ENCODE measurements at places on chromosomes 7 and 10.

DNA sequence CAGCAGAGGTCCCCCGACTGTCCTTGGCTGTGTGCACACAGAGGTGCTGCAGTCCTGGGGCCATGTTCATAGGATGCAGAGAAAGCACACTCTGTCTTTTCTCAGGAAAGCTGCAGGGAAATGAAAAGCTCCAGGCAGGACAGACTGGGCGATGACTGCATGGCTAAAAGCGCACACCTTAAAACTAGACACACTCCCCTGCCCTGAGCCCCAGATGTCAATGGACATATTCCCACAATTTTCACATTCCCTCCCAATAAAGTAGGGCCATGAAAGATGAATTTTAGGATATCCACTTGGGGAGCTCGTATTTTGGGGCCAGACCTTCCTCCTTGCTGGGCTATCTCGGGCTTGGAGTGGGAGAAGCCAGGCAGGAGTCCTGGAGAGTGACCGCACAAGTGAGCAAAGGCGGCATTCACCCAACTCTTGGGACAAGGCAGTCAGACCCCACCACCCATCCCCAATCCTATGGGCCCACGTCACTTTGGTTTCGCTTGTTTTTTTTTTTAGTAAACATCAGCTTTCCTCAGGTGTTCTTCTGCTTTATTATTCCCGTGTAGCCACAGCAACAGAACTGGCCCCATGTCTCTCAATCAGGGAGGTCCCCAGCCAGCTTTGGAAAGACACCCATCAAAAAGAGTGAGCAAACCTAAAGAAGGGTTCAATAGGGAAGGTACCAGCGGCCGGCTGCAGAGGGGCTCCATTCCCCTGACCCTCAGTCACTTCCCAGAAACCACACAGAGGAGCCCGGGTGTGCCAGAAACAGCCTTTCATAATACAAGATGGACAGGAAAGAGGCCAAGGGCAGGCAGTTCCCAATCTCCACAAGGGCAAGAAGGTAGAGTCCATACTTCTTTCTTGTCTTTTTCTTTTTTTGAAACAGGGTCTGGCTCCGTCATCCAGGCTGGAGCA, 12.7 kb downstream of the GPRIN2 start:
- no peak for DNase-seq

DNA sequence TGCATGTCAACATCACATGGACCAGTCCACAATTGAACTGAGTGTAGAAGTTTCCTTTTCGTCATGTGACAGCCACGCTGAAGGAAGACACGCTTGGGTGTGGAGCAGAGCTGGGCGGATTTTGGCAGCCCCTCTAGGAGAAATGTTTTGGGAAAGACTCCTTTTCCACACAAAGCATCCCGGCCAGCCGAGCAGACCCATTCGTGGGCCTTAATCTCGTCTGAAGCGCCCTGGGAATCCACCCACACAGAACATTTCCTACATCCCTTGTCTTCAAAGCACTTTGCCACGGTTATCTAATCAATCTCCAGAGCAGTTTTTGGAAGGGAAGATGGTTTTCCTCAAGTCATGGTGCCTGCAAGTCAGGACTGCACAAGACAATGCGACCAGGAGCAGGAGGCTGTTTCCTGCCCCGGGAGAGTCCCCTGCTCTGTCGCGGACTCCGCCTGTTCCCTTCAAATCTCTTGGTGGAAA, 8.4 kb upstream of the IFT22 start:
- DNase-seq = no peak

DNA sequence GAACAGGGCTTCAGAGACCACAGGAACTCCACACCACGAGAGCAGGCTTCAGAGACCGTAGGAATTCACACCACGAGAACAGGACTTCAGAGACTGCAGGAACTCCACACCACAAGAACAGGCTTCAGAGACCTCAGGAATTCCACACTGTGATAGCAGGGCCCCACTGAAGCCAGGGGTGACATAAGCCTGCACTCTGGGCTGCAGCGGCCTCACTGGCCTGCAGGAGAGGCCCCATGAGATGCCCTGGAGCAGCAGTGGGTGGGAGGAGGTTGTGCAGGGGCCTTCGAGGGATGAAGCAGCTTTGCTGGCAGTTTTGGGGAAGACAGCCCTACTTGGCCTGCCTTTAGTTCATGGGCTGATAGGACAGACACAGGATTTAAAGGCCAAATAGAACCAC, 614.7 kb downstream of the PTPRN2 start:
- DNase-seq = no peak

- no peak for DNase-seq
Measured at GRCh38 chr10:48577158-48577557, 27.7 kb downstream of the ARHGAP22 start.

GRCh38 chr10:73744664-73744975, 448 bp downstream of the SEC24C start:
- DNase-seq = no peak

DNA sequence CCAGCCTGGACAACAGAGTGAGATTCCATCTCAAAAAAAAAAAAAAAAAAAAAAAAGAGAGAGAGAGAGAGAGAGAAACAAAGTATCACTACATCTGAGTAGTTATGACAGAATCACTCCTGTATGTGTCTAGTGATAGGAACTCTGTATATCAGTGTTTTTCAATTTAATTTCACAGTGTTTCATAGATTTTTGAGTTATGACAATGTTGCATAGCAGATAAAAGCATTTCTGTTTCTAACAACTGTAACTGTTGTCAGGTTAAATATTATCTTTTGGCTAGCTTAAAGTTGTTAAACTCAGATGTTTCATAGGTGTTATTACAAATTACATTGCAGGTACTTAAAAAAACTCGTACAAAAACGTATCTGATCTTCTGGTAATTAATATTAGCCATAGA, 60.3 kb downstream of the PLXDC2 start:
- no peak for DNase-seq

DNA sequence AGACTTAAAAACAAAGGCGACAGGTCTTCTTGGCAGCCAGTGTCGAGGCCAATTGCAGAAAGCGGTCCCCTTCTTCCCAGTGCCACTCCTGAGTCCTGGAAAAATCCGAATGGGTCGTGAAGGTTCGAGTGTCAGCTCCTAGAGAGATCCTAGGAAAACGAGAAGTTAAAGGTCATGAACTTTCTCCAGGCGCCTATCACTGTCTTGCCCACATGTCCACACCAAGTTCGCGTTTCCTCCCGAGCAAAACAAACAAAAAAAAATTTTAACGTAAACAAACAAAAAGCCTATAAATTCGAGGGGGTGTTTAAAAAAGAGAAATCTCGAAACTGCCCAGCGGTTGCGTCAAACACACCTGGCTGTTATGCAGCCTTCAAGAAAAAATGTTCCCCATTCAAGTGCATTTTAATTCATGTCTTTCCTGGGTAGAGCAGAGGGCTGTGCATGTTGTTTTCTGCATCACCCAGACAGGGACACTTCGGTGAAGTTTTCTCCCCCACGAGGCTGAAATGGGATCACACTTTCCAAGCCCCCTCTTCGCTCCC, 1.5 kb downstream of the ARHGAP21 start:
- DNase-seq = no peak

DNA sequence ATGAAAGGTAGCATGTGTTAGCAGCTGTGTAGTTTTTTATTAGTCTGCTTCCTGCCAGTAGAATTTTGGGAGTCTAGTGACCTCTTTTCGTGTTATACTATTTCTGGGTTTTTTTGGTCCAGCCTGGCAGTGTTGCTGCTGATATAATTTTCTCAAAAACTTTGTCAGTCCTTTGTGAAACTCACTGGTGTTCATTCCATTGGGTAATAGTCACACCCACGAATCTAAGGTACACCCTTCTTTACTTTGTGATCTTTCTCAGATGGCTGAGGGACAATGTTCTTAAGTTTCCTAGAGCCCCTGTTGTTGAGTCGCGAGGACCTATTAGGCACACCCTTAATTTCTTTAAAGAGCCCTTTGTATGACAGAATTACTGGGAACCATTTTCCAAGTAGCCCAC, 52.3 kb downstream of the TPST1 start:
- no peak for DNase-seq

DNA sequence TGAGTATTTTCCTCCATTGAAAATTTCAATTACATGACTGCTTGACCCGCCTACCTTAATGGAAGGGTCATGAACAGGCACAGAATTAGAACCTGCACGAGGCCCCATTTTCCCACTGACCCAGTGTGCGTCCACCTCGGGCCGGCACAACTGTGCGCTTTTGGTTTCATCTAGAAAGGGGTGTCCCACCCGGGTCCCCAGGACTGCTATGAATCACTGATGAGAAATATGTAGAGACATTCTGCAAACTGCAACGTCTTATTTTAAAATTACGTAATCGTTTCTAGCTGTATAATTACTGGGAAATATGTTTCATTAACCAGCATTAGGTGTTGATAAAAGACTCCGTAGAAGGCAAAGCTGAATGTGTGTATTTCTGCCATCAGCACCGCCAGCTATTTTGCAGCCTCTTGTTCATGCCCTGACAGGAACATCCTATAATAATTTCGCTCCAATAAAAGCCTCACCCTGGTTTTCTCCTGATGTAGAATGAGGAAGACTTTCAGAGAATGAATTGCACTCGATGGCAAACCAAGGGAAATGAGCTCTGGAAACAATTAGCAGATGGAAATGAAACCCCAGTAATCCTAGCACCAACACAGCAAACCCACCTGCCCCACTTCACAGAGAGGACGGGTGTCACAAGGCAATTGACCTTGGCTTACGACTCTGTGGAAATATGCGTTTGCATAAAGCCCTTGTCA, 562.1 kb downstream of the DNAJB6 start:
- no peak for DNase-seq

GRCh38 chr10:34244756-34245484, 570.2 kb downstream of the PARD3 start:
- DNase-seq = no peak

DNA sequence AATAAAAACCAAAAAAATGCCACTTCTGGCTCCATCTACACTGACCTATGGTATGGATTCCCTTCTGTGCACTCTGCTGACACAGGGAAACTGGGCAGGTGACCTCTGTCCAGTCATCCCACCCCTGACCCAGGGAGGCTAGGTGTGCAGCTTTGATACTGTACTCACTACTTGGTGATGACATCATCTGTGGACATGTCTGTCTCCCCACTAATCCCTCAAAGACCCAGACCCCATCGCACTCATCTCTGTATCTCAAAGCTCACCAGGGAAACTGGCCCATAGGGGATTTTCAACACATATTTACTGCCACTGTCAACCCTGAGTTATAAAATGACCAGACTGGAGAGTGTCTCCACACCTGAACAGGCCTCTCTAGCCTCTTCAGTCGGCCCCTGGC, 10.6 kb downstream of the SGMS1 start:
- DNase-seq = no peak

GRCh38 chr7:105016709-105017656, 3.0 kb downstream of the KMT2E start:
- DNase-seq = no peak

- DNase-seq = no peak
Measured at GRCh38 chr10:62175251-62175650, 93.4 kb downstream of the RTKN2 start.

- no peak for DNase-seq
Measured at GRCh38 chr7:92076509-92076908, 57.8 kb downstream of the CYP51A1 start.

GRCh38 chr7:84997626-84998025, 189.2 kb downstream of the SEMA3D start:
- DNase-seq = no peak

DNA sequence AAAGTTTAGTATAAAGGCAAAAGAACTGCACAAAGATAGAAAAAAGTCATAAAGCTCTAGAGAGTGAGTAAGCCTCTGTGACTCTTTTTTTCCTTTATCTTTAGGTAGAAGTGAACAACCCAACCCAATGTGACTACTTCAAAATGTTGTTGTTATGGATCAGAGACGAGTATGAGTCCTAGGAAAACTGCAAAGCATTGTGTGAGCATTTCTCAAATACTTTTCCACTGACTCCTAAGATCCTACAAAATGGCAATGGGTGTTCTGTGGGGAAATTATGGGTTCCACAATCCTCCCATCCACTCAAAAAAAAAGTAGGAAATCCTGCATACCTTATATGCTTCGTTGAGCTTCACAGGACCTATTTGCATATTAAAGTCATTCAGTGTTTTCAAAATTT, 177.1 kb downstream of the DGKI start:
- DNase-seq = no peak

- DNase-seq = no peak
Measured at GRCh38 chr7:107870427-107871000, 20.5 kb upstream of the DLD start.

- DNase-seq = no peak
Measured at GRCh38 chr10:114754445-114755320, 66.9 kb upstream of the FHIP2A start.

DNA sequence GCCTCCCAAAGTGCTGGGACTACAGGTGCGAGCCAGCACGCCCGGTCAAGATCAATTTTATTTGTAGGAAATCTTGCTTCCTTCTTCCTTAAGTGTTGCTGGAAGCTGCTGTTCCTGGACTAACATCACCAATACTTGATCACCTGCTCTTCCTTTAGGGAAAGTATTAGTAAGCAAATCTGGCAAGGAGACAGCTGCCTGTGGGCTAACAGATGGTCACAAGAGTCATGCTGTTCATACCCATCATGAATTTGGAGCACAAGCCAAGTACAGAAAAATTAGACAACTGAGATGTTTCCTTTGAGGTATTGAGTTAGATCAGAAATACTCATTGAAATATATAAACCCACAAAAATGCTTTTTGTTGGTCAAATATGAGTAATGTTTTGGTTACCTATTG, 27.9 kb downstream of the BAIAP2L1 start:
- DNase-seq = no peak

DNA sequence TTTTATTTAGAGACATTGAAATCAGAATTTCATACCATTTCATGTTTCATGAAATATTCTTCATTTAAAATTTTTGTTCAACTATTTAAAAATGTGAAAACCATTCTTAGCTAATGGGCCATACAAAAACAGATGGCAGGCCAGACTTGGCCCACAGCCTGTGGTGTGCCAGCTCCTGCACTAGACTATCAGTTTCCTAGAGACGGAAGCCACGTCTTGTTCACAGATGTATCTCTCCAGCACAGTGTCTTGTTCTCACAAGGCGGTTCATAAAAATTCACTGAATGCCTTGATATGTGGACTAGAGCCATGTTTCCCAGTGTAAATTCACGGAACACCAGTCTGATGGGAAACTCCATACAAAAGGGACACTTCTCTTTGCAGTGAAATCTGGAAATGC, 216.0 kb downstream of the KCNMA1 start:
- DNase-seq = no peak

DNA sequence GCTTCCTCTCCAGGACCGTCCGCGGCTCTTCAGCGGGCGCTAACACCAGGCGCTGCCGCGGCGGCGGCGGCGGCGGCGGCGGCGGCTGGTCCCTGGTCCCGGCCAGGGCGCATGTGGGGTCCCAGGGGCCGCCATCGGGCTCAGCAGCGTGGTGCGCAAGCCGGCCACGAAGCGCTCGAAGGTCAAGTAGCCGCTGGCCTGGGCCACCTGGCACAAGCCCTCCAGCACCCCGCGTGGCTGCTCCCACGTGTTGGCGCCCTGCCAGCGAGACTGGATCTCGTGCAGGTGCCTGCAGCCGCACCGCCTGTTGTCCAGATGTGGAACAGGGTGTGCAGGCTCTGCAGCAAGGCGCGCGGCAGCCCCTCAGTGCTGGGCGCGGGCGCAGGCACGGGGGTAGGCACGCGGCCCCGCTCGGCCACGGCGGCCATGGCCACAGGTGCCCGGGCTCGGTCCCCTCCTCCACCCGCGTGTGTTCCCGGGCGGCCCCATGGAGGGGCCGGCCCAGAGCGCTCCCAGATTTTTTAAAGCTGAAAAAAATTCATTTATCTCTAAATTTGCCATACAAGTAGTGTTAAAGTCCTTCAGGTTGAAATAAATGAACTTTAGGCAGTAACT, 884.2 kb upstream of the ZNF722 start:
- no peak for DNase-seq

GRCh38 chr7:4020086-4020485, 662.0 kb upstream of the FOXK1 start:
- no peak for DNase-seq
